ENCODE measurements at places on chromosomes 16 and 17.

- DNase-seq, result no peak
Observed at GRCh38 chr16:3873482-3874173, 6.9 kb downstream of the CREBBP start.

GRCh38 chr17:33137426-33137825 lies 145.8 kb downstream of the SPACA3 start:
- DNase-seq, result no peak

DNA sequence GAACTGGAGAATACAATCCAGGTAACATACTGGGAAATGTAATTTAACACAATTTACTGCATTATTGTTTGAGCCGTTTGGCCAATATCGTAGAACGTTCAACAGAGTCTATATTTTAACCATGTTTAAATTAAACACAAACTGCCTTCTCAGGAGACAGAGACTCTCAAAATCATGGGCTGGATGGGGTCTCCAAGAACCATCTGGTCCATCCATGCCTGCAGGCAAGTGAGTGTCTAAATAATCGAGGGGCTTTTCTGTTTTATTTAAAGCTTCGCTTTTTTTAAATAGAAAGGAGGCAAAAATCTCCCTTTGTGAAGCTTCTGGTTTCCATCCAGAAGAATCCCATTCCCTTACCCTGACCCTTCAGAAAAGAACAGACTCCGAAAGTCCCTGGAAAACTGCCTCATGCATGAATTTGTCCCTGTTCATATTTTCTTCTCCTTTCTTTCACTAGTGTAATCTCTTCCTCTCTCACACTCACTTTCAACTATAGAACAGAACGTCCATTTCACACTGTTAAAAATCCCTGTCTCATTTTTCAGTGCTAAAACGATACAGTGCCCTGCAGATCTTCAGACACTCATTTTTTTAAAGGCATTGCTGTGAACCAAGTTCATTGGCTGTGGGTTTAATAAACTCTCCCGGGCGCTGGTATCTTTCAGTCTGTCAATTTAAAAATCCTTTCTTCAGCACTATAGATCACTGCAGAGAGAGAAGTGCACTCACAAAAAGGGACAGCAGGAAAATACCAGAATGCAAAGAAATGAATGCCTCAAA lies 111.4 kb upstream of the TOM1L1 start:
- DNase-seq, result no peak

DNA sequence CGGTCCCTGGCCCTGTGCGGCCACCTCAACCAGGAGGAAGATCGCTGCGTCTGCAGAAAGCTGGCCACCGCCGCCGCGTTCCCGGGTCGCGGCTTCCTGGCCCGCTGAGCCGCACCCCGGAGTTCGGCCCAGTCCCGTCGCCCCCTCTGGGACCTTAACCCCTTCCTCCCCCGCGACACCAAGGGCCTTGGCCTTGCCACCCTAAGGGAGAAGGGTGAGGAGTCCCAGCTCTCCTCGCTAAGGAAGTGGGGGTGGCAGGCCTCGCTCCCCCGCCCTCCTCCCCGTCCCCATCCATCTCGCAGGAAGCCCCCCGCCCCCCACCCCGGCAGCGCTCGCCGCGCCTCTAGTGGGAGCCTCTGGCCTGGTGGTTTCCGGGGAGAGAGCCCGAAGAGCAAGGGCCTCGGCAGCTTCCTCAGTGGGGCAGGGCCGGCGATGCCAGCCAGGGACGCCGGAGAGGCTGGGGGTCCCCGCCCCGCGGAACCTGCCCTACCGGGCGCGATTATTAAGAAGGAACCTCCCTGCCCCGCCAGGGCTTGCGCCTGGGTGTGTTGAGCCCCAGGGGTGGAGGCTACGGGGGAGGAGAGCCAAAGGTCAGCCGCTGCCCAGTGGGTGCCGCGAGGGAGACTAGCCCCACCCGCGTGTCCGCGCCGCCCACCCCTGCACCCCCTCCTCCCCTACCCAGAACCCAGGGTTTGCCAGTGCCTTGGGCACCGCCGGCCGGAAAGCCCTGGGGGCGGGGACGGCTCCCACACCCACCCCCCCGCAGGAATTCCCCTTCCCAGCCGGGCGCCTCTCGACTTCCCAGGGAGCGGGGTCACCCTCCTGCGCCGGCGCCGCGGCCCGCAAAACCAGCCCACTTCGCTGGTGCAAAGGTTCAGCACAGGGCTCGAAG lies 6.8 kb downstream of the CBX4 start:
- DNase-seq, result peak; percentile 64

DNA sequence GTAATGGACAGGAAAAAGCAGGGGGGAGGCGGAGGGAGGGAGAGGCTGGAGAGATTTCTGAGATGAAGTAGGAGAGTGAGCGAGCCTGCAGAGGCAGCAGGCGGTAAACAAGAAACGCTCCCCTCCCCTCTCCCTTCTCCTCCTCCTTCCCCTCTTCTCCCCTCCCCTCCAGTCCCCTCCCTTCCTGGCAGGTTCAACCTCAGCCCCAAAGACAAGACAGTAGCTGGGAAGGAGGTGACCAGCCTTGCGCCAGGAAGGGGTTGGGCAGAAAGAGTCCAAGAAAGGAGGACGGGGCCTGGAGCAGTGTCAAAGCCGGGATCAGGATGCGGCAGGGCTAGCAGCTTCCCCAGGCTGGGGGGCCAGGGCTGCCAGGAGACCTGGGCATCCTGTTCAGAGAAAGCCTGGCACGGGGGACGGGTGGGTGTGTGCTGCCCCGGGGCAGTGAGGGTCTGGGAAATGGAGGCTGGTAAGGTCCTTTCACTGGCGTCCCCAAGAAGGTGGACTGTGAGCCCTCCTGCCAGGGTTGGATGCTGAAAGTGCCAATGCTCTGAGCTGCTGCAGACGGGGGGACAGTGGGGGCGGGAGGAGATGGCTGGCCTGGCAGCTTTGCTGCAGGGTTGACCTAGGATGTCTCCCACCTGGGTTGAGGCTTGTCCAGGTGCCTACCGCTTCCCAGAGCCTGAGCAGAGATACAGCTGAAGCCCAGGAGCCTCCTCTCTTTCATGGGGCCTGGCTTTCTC lies 261.6 kb upstream of the TNRC6C start:
- peak; percentile 41 for DNase-seq

DNA sequence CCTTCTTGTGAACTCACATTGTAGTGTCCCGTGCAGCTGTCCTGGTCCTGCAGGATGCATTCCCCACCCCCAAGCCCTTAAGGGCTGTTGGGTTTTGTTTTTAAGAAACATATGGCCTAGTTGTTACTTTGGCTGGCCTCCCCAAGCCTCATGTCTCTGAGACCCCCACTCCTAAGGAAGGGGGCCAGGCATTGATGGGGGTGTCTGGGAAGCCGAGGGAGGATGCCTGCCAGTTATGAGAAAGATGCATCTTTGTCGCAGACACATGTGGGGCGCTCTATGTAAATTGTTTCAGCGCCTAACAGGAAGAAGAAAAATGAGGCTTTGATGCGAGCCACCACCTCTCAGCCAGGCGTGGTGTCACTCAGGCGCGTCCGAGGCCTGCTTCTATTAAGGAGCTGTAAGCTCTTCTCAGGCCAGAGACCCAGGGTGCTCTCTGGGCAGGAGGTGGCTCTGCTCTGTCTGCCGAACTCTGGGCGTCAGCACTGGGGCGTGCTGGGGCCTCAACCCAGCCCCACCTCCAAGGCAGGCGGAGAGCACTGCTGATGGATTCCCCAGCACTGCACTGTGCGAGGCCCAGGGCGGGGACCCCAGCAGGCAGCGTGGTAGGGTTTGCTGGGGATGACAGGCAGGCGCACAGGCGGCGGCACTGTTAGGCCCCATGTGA lies 70.6 kb downstream of the SREBF1 start:
- no peak for DNase-seq

GRCh38 chr16:4344983-4345835 lies 5.9 kb downstream of the PAM16 start:
- no peak for DNase-seq

DNA sequence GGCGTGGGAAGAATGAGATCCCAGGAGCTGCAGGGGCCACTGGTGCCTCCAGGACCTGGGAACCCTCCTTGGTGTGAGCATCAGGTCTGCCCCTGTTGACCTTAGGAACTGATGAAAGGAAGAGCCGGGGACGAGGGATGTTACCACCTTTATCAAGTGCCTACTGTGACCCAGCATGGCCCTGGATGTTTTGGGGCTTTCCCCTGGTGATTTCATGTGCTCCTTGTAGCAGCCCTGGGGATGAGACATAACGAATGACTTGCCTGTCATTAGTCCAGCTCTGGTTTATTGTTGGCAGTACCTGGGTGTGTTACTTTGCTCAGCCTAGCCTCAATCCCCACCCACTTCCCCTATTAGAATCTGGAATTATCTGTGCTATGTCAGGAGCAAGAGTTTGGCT lies 39.9 kb downstream of the WSCD1 start:
- DNase-seq, result no peak

- DNase-seq, result no peak
Observed at GRCh38 chr17:33686171-33686570, 393.1 kb upstream of the ASIC2 start.

DNA sequence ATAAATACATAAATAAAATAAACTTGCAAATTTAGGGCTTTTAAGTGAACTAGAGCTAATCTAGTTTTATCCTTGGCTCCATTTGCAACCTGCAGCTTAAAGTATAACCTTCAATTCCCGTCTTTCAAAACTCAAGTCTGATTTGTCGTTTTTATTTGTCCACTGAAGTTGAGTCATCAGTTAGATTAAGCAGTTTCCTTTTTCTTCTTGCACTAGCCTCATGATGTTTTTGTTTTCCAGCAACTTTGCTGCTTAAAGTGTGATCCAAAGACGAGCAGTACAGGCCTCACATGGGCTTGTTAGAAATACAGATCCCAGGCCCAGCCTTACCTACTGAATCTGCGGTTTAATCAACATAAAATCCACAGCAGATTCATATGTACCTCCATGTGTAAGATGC lies 13.8 kb downstream of the ARSG start:
- no peak for DNase-seq

DNA sequence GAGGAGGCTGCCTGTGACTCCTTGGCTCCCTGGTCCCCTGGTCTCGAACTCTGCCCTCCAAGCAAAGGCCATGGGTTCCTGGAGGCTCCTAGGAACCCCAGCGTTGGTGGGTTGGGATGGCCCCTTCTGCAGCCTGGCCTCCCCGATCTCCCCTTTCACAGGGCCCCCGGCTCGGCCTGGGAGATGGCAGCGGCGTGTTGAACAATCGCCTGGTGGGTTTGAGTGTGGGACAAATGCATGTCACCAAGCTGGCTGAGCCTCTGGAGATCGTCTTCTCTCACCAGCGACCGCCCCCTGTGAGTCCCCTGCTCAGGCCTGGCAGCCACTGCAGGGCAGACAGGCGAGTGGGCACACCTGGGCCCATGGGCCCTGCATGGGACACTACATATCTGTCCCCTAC lies 10.9 kb downstream of the ADGRG3 start:
- no peak for DNase-seq

GRCh38 chr16:83744441-83744981 lies 63.3 kb upstream of the HSBP1 start:
- DNase-seq, result no peak

DNA sequence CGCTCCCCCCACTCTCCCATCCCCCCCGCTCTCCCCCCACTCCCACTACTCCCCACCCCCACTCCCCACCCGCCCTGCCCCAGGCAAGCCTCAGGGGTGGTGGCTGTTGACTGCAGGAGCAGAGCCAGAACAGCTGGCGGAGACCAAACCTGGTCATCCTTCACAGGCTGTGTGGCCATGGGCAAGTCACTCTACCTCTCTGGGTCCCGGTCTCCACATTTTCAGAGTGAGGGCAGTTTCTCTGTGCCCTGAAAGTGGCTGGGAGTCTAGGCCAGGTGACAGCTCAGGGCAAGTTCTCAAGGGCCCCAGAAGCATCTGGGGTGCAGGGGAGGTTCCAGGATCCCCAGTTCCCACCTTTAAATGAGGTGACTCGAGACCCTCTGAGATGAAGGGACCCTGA lies 15.1 kb upstream of the BAHCC1 start:
- no peak for DNase-seq

DNA sequence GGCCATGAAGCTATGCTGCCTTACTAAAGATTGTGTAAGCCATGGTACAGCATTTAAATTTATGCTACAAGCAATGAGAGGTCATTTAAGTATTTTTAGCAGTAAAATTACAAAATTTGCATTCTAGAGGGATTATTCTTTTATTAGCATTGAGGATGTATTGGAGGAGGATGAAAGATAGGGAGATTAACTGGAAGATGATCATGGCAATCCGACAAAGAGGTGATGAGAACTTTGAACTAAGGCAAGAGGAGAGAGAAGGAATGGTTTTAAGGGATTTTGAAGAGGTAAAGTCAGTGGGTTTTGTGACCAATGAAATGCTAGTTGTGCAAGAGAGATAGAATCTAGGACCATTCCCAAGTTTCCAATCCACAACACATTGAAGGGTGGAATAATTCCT lies 129.9 kb downstream of the SNX11 start:
- no peak for DNase-seq

- DNase-seq, result no peak
Observed at GRCh38 chr17:3798273-3799180, 2.5 kb downstream of the ITGAE start.

DNA sequence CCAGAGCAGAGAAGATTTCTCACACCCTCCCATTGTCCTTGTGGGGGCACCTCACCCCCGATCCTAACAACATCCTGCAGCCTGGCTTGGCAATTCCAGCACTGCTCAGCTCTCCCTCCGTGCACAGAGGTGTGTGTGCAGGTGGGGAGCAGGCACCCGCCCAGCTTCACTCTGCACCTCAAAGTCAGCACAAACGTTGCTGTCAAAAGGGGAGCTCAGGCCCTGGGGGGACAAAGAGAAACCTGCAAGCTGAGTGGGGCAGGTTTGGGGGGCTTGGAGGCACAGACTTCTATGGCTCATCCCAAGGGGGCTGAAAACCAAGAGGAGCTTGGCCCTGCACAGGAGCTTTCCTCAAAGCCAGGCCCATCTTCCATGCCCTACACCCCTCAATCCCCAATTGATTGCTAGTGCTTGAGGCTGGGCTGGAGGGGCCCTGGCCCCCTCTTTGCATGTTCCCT lies 231.9 kb upstream of the TNRC6C start:
- no peak for DNase-seq

DNA sequence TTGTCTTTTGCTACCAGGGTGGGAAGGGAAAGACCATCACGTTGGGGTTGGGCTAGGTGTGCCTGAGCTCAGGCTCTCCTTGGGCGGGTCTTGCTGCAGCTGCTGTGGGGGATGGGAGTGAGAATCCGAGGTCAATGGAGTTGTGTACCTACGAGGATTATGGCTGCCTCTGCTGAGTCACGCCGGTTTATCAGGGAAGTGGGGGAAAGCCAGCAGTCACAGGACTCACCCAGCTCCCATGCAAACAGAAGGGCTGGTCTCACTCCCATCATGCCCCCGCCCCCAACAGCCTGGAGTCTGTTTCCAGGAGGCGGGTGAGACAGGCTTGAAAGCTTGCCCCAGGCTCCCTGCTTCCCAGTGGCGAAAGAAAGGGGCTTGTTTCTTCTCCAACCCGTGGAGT lies 1259.0 kb upstream of the GOT2 start:
- DNase-seq, result no peak
